Stimulated activated CD8-positive, alpha-beta memory T cell treated with anti-CD3 and anti-CD28 coated beads, Interleukin-7, amount 100 ng/mL, for 48 hours (primary cell): ENCODE measurements at places on chromosomes 2 and 18.

DNA sequence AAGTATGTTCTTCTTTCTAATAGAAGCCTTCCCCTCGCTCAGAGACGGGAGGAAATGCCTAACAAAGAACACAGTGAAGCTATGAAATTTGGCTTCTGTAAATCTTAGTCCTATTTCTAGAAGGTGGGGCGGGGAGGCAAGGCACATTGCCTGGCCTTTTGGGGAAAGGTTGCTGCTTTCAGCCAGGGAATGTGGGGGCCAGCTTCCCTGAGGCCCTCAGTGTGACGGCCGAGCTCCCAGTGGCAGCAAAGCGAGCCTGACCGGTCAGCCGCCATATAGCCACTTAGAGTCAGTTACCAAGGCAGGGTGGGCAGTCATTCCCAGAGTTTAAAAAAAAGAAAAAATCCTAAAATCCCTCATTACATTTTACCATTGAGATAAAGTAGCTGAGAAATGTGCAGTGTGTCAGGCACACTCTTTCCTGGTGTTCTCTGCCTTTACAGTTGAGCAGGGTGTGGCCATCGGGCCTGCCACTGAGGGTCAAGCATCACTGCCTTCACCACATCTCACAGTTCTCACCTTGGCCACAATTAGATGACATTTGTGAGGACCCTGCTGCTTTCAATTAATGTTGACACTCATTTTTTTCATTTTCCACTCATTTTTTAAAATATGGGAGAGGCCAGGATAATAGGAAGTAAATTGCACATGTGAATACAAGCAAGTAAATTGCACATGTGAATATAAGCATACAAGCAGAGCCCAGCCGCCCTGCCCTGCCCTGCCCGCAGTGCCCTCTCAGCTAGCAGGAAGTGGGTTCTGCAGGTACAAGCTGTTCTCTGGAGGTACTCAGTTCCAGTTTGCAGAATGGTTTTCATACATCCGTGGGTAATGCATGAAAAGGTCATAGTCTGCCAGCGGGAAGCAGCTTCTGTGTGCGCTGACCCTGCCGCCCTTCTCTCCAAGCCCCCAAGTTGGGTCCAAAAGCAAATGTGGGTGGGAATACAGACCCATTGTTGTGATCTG, 76.9 kb downstream of the WDSUB1 start:
- DNase-seq, result no peak

GRCh38 chr2:50596515-50596914, 435.4 kb downstream of the NRXN1 start:
- DNase-seq, result no peak

- DNase-seq, result no peak
These were observed 82.5 kb upstream of the MAP3K20 start for GRCh38 chr2:172993139-172993538.

GRCh38 chr2:216632346-216632951, 771 bp upstream of the IGFBP2 start:
- DNase-seq, result no peak

GRCh38 chr2:98556344-98557033, 51.8 kb downstream of the COA5 start:
- no peak for DNase-seq

DNA sequence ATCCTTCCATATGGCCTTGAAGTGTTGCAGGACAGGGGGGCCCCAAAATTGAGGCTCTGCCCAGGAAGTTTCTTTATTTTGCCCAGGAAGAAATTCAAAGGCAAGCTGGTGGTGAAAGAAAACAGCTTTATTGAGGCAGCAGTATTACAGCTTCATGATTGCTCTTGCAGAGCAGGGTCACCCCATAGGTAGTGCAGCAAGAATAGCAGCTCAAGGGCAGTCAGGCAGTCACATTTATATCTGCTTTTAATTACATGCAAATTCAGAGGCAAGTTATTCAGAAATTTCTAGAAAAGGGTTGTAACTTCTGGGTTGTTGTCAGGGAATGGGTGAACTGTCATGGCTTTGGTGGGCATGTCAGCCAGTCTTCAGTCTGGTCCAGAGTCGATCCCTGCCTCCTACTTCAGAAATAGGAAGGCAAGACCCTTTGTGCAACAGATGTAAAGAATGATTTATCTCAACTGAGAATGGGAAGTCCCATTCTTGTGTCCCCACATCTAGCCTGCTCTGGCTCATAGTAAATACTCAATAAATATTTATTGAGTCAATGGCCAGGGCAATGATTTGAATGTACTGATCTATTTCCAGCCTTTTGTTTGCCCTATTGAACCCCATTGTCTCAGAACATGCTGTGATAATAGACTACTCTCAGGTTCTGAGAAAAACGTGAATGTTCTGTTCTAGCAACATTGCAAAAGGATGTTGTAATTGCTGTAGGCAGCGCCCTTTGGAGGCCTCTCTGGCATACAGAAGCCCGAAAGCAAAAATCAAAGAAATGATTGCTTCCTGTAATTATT, 129.8 kb downstream of the MYO3B start:
- no peak for DNase-seq

DNA sequence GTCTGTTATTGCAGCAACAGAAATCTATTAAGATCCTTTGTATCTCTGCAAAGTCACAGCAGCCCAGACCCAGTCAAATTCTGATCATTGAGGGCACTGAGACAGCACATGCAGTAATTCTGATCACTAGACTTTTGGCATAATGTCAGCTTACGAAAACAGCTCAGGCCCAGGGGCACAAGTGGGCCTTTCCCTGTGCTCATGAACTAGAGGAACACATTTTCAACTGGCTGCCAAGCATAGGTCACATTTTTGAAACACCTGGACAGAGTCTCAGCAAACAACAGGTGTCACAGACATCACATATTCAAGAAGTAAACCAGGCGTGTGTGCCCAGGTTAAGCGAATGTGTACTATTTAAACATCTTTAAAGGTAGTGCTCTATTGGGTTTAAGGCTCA, 13.7 kb downstream of the DOCK10 start:
- no peak for DNase-seq

- no peak for DNase-seq
These were observed 237.5 kb upstream of the CHAC2 start for GRCh38 chr2:53530126-53530525.

DNA sequence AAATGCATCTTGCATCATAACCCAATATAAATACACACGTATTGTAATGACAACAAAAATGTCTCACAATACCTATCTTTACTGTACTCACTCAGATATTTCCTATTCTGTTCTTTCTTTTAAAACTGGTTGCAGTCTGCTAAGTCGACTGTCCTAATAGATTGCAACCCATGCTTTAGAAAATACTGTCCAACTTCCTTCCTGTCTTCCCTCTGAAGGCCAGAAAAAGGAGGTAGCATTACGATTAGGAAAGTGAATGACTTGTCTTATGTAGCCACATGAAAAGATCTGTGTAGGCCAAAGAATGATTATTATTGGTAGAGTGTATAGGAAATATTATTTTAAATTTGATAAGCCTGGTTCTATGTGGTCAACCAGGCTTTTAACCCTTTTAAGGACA, 134.1 kb downstream of the FAM210A start:
- DNase-seq, result no peak

- DNase-seq, result no peak
These were observed 30.7 kb downstream of the BAZ2B start for GRCh38 chr2:159585622-159586021.

GRCh38 chr2:85393836-85394235, 16.3 kb downstream of the CAPG start:
- no peak for DNase-seq

DNA sequence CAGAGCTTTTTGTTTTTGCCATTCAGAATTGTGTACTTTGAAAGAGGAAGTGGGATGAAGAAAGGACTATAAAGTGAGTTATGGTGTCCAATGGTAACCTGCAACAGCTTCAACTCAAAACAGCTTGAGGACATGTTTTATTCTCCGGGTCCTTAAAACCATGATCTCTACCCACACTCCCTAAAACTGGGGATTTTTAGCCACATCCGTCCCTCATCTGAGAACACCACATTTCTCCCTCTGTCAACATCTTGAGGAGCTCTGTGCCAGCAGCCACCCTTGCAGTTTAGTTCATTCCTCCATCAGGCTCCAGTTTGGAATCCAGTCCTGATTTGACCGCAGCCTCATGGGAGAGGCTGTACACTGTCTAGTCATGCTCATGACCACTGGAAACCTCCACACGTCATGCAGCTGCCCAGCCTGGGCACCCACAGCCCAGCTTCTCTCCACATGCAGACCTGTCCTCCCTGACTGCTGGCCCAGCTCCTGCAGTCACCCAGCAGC, 62.6 kb downstream of the C18orf63 start:
- no peak for DNase-seq

DNA sequence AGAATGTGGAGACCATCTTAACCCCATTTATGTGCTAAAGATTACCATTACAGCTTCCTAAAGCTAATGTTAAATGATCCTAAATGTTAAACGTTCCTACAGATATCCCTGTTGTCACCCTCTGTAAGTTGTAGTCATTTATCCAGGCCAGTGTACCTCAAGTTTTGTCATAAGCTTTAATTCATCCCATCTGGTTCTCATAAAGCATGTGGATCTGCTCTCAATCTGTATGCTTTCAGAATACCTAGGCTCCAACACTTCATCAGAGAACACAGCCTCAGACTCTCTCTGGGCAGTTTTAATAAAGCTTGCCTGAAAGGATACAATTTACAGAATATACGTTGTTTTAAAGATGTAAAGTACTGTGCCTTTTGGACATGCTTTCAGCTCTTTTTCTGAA, 4.2 kb upstream of the CCDC178 start:
- DNase-seq, result no peak

DNA sequence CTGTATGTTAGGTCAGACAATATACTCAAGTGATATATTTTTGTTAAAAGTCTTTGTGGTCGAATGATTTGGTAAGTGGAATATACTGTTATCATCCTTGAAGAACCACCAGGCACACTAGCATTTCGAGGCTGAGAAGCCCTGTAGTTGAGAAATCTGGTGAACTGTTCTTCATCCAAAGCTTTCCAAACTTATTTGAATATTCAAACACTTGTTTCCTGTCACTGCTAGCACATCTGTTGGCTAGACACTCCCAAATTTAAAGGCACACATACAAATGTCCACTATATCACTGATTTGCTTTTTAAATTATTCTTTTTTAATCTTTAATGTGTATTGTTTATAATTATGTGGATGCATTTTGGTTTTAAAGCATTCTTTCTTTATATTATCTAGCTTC, 241.9 kb upstream of the CNTNAP5 start:
- DNase-seq, result no peak

DNA sequence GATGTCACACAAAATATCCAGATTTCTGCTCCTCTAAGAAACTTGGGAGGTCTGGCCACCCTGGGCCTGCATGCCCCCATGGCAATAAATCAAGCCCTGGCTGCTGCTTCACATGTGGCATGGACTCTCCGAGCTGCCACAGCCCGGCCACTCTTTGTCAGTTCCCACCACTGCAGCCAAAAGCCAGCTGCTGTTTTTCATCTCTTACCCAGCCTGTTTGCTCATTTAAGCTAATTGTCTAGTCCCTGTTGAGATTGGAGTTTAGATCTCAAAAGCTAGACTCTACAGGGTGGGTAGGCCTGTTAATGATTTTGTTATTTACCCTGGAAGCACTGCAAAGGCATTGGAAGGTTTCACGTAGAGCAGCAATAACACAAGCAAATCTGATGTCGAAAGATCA, 20.9 kb upstream of the ANXA4 start:
- DNase-seq, result no peak

GRCh38 chr18:60404486-60405085, 32.0 kb upstream of the MC4R start:
- no peak for DNase-seq

GRCh38 chr2:199457147-199458008, at the start of gene SATB2:
Gene SATB2, minus strand, starts transcription at chr2:199457939. Its CDS starts 1,902 bp downstream, at chr2:199456037.
- DNase-seq, result no peak

DNA sequence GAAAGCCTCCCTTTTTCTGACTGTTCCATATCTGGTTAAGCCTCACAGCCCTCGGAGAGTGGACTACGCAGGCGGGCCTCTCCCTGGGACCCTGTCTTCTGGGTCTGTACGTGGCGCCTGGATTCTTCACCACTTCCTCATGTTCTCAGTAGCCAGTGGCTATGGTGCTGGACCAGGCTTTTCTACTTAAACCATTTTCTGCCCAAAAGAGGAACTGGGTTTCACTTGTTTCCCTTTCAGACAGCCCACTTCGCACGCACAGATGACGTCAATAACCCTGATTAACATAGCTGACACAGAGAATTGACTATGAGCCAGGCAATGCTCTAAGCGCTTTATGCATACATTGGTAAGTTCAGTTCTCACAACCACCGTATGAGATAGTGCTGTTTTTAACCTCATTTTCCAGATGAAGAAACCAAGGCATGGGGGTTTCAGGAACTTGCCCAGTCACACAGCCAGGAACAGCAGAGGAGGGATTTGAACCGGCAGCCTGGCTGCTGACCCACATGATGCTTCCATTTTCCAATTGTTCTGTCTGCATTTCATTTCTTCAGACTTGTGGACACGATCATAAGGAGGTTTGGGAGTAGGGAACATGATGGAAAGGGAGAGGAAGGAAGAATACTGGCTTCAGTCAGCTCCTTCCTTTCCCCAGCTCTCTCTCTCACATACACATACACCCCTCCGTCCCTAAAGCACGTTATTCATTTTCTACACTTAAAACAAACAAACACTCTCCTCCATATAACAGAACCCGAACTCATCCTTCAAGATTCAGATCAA, 41.7 kb downstream of the MYOM1 start:
- DNase-seq, result no peak

GRCh38 chr2:84257831-84258230, 201.2 kb downstream of the SUCLG1 start:
- DNase-seq, result no peak

DNA sequence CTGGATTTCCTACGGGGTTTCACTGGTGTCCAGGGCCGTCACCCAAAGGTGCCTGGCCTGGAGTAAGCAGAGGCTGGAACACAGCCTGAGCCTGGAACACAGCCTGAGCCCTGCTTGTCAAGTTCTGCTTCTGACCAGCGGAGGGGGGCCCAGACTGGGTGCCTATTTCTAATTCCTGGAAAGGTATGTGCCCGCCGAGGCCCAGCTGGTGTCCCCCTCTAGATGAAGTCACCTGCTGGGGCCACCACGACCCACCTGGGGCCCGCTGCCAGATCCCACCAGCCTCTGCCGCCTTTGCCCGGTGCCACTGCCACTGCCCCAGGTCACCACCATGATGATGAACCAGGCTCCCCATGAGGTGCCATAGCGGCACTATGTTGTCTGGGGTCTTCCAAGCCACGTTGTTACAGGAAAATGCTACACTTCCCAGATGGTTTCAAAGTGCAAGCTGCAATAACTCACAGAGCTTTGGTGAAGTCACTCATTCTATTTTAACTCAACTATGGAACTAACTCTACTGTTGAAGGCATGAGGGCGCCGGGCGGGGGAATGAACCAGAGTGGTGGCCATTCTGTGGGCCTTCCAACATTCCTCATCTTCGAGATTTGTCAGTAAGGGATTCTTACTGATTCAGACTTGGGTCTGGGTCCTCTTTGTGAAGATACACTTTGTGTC, 40.9 kb upstream of the LAPTM4A start:
- no peak for DNase-seq

GRCh38 chr2:72570413-72570812, 255.4 kb downstream of the EXOC6B start:
- no peak for DNase-seq

- DNase-seq, result no peak
These were observed 69.6 kb downstream of the COL5A2 start for GRCh38 chr2:189109921-189110397.

- no peak for DNase-seq
These were observed 176.9 kb upstream of the MC4R start for GRCh38 chr18:60549338-60549960.

- no peak for DNase-seq
These were observed 20.3 kb upstream of the CHST10 start for GRCh38 chr2:100437751-100438150.

- no peak for DNase-seq
These were observed 391.2 kb upstream of the FSIP2 start for GRCh38 chr2:185347445-185347844.

- no peak for DNase-seq
These were observed 799 bp downstream of the SYT4 start for GRCh38 chr18:43276491-43276890.

GRCh38 chr2:27638709-27639108, 9.9 kb downstream of the GPN1 start:
- peak; percentile 37 for DNase-seq
